Stimulated activated CD4-positive, alpha-beta T cell treated with anti-CD3 and anti-CD28 coated beads, Interleukin-2, amount 100 ng/mL, for 48 hours (primary cell): ENCODE measurements at places on chromosomes 6 and 20.

DNA sequence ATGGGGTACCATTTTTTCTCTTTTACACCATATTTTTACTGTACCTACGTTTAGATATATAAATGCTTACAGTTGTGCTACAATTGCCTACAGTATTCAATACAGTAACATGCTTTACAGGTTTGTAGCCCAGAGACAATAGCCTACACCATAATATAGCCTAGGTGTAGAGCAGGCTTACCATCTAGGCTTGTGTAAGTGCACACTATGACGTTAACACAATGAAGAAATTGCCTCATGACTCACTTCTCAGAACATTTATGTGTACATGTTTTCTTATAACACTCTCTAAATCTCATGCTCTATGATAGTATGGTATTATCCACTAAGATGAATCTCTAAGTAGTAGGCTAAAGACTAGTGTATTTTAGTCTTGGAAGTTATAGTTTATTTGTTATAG is 13.5 kb downstream of the GPR63 start:
- DNase-seq: no peak

DNA sequence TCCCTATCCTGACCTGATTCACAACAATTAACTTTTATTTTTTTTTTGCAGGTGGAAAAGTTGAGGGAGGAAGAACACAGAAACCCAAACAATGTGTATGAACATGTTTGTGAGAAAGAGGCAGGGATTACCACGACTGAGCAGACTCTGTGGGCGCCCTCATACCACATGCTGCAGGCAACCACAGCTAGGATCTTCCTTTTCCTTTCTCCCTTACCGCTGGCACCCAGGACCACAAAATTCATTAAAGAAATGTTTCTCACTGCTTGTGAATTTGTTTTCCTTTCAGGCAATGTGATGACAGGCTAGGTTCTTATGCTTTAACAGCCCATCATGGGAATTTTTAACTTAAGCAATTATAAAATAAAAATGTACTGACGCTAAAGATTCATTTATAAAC is 287.1 kb downstream of the GMDS start:
- no peak for DNase-seq

DNA sequence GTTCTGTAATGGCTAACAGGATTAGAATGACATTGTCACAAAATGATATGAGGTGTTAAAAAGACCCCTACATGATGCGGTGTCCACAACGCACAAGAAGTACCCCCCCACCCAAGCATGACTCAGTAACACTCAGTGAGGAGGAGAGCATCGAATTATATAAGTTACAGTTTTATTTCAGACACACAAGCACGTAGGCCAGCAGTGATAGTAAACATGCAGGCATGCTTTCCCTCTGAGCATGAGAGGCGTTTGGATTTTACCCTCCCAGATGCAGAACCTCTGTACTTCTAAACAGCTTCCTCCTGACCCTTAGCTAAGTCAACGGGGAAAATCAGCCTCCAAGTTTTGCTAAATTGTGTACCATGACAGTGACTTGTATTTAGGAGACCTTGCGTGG is 23.9 kb downstream of the GNAS start:
- no peak for DNase-seq

DNA sequence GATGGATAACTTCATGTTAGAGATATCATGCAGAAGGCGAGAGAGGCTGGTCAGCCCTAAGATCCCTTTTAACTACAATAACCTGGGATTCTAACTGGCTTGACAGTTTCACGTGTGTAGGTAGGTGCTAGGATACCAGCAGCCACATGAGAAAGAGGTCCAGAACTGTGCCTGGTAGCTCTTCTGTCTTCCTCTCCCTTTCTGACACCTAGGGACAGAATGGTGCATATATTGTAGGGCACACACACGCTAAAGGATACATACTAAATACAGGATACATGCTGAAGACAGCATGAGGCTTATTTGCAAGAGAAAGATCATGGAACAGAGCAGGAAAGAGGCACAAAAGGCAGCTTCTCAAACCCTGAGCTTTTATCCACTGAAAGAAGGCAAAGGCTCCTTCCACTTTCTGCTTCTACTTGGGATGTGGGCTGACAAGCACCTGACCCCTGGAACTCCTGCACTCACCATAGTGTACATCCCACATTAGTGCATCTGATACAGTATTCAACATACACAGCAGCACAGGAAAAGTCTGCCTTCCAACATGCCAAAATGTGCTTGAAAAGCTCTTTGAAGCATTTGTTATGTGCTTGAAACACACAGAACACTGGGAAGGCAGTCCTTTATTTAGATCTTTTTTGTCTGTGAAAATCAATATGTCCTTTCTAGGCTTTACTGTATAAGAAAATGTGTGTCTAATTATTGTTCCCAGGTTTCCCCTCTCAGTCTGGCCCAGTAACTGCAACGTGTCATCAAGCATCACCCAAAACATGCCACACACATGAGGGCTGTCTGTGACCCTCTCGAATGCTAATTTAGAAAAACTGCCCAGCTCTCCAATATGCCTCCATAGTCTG is 3.2 kb downstream of the SLC22A23 start:
- no peak for DNase-seq

- no peak for DNase-seq
Measured at GRCh38 chr20:53785320-53785719, 191.7 kb upstream of the ZNF217 start.

GRCh38 chr6:122563364-122564052 is 46.7 kb upstream of the PKIB start:
- no peak for DNase-seq

- no peak for DNase-seq
Measured at GRCh38 chr6:46927066-46927465, 5.3 kb upstream of the ADGRF5 start.

DNA sequence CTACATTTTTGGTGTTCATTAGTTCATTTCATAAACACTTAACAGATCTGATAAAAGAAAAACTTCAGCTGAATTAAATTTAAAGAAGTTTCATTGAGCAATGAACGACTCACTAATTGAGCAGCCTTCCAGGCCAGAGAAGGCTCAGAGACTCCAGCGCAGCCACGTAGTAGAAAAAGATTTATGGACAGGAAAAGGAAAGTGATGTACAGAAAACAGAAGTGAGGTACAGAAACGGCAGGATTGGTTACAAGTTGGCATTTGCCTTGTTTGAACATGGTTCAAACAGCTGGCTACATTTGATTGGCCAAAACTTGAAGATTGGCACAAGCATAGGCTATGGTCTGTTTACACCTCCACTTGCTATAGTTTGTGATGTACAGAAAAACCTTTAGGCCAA is 166.3 kb upstream of the DTNBP1 start:
- DNase-seq: no peak

- no peak for DNase-seq
Measured at GRCh38 chr6:97055743-97056142, 131.2 kb downstream of the KLHL32 start.

DNA sequence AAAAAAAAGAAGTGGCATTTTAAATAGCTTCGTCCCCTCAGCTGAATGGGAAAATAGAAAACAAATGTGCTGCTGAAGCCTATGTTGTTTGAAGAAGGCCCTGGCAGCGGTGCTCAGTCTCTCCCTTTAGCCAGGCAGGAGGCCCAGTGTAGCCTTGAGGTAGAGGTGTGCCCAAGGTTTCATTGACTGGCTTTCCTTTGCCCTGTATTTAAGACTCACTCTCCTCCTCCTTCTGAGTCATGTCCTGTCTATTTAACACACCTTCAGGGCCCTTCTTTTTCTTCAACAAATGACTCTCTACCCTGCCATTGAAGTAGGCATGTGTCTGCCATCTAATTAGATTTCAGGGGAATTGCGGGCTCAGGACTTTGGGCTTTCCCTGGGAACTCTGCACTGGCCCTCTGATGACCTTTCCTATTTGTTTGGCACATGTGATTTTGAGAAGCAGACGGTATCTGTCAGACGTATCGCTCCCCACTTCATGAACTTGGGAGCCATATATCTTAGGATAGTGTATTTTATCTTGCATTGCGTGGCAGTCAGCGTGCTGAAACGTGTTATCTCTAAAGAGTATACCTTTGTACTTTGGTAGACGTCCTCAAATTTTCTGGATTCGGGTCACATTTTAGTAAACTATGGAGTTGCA is 4.3 kb downstream of the TJAP1 start:
- no peak for DNase-seq

- DNase-seq: no peak
Measured at GRCh38 chr20:58712806-58713731, 20.5 kb downstream of the NPEPL1 start.

DNA sequence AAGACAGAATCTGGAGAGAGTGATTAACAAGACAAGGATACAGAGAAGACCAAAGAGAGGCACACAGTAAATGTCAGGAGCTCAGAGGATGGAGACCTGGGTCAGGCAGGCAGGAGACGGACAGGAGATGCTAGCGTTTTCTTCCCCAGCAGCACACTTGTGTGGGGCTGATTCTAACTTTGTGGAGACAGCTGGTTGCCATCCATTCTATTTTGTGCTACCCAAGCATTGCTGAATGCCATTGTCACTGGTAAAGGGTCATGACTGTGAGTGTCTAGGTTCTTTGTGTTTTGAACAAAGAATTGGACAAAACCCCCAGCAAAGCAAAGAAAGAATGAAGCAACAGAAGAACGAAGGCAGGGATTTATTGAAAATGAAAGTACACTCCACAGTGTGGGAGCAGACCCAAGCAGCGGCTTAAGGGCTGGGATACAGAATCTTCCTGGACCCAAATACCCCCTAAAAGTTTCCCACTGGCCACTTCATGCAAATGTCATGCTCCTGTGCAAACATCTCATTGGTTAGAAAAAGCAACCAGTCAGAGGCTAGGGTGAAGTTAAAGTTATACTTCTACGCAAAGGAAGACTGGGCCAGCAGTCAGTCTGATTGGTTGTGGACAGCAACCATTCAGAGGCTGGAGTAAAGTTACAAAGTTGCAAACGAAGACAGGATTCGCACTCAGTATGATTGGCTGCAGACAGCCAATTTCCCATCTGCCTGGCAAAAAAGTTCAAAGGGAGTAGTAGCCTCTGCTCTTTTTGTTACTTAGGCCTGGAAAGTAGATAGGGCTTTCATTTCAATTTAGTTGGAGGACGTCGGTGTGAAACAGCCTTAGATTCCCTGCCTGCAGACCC is 17.5 kb downstream of the PTK7 start:
- DNase-seq: no peak

DNA sequence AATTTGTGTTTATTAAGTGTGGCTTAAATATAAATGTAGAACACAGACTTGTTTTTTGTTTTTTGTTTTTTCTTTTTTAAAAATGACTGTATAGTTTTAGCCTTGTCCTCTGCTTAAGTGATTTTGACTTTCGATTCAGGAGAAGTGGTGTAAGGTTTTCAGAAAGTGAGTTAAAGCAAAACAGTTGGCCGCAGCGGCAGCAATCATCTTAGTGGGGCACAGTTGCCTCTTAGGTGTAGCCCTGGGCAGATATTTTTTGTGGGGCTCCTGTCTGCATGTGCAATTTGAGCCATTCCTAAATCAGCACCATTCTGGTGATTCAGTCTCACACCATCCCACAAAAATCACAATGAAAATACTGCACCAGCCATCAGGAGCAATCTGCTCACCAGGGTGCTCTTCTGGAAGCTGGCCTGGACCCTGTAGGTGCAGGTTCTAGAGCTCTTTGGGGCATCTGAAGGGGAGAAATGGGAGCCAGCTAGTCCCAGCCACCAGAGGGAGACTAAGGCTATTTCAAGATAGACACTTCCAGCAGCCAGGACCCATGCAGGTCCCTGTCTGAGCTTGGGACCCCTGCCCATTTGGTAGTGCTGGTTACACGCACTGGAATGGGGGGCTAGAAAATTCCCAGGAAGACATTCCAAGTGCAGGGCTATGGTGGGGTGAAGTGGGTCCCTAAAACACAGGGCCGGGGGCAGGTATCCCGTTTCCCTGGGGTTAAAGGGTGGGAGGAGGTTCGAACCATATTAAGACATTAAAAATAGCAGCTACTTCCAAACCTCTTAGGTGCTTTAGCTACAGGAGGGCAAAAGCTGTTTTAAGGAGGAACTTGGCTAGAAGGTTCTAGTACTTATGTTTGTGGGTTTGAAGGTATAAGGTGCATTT is 156.6 kb downstream of the NFATC2 start:
- DNase-seq: no peak

DNA sequence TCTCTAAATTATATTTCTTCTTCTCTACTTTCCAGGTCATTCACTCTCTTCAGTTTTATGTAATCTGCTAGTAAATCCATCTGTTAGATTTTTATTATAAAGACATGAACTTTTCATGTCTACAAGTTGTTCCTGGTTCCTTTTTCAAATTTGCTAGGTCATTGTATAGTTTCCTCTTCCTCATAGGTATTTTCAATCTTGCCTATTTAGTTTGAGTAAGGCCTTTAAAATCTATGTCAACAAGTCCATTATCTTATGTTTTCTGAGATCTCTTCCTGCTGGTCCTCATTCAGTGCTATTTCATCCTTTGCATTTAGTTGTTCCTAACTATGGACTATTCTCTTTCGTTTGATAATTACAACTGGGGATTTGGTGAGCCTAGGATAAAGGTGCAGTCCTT is 11.0 kb downstream of the RRBP1 start:
- DNase-seq: no peak

DNA sequence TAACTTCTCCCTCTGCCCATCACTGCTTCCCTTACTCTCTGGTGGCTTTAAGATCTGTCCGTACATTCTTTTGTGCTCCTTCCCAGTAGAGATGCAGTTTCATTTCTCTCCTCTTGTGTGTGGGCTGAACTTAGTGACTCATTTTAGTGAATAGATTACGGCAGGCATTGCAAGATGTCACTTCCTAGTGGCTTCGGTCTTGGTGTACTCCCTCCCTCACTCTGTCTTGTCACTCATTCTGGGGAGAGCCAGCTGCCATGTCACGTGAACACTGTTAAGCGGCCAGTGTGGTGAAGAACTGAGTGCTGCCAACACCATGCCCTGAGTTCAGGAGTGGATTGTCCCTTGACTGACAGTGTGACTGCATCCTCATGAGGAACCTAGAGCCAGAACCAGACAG is 115.9 kb downstream of the OTOR start:
- no peak for DNase-seq

GRCh38 chr6:169940481-169941271 is 189.3 kb downstream of the ERMARD start:
- no peak for DNase-seq

- no peak for DNase-seq
Measured at GRCh38 chr6:75094614-75095200, 111.1 kb downstream of the COL12A1 start.

DNA sequence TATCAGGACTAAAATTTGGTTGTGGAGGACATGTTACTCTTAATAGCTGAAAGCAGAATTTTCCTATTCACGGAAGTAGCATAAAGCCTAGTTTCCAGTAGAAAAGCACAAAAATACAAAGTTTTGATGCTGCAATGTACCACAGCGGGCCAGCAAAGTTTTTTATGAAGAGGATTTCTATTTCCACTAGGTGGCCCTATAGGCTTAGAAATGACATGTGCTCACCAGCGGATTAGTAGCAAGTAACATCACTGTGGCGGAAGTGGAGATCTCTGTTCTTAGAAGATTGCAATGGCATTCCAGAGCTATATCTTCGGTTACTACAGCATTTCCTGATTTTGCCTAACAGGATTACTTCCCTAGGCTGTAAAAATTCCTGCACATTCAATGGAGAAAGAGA is 1219.0 kb upstream of the EYS start:
- no peak for DNase-seq

GRCh38 chr6:111591901-111592461 is 13.7 kb downstream of the TRAF3IP2 start:
- DNase-seq: no peak

- no peak for DNase-seq
Measured at GRCh38 chr6:156994215-156995076, 217.3 kb downstream of the ARID1B start.
